ENCODE measurements at places on chromosomes 6 and 20.

DNA sequence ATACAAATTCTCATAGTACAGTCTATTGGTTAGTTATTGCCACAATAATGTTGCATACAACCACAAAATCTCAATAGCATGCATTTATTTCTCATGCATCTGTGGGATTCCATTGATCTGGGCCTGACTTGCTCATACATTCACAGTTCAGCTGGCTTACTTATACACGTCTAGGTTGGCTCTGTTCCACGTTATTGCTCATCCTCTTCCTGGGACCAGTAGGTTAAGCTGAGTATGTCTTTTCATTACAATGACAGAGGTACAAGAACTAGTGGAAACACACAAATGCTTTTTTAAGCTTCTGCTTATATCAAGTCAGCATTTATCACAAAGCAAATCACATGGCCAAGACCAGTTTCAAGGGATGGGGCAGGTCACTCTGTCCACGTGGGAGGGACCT, 485.3 kb upstream of the BTBD3 start:
- DNase-seq, result no peak

DNA sequence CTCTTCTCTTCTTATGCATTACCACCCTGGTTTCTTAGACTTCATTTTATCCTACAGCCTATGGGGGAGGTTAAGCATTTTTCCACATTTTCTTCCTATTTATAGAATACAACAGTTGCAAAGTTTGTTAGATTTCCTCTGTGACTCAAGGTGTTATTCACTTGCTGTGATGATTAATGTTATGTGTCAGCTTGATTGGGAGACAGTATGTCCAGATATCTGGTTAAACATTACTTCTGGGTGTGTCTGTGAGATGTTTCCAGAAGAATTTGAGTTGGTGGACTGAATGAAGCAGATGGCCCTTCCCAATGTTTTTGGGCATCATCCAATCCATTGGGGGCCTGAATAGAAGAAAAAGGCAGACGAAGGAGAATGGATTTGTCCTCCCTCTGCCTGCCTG, 131.3 kb downstream of the C6orf118 start:
- DNase-seq, result no peak

GRCh38 chr6:102085257-102085656, 691.7 kb downstream of the GRIK2 start:
- DNase-seq, result no peak

DNA sequence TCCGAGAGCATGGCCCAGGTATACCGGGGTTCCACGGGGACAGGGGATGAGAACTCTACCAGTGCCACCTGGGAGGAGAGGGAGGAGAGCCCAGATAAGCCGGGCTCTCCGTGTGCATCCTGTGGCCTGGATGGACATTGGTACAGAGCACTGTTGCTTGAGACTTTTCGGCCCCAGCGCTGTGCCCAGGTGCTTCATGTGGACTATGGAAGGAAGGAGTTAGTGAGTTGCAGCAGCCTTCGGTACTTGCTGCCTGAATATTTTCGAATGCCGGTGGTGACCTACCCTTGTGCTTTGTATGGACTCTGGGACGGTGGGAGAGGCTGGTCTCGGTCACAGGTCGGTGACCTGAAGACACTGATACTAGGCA, 1.3 kb downstream of the TDRD6 start:
- no peak for DNase-seq

- DNase-seq, result no peak
Observed at GRCh38 chr20:19926591-19926990, 90.6 kb upstream of the NAA20 start.

DNA sequence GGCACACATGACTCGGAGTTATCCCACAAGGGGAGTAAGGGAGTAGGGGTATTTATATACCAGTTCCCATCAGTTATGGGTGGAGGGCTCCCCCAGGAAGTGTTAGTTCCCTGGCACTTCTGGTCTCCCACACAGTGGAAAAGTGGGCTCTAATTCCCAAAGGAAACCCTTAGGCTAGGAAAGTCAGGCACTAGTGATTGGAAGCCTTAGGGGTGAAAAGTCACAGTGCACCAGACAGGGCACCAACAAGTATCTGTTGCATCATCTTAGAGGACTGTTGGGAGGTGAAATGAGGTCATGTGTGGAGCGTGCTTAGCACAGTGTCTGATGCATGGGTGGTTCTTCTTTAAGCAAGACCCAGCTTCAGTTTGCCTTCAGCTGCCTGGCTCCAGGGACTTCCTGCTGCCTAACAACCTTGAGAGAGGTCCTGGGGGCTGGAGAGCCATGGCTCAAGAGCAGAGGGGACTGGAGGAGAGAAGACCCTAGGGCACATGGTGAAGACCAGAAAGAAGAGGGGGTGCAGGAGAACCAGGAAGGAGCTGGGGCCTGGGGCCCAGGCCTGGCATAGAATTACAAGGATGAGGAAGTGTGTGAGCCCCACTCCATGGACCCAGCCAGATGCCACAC, 7.5 kb upstream of the FOXP4 start:
- DNase-seq, result no peak

DNA sequence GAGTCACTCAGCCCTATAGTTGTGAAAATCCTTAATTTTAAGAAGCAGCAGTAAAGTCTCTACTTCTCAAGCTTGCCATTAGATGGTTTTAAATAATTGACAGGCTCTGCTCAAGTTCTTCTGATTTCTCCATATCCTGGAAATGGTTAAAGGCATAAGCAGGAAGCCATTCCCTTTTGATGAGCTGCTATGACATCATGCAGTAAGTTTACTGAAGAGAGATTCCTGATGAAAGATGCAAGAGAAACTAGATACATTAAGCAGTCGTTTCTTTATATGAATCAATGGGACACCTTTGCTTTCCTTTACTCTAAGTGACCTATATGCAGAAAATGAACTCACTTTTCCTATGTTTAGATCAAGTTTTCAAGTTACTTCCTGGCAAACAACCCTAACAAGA, 9.8 kb downstream of the POPDC3 start:
- DNase-seq, result no peak

DNA sequence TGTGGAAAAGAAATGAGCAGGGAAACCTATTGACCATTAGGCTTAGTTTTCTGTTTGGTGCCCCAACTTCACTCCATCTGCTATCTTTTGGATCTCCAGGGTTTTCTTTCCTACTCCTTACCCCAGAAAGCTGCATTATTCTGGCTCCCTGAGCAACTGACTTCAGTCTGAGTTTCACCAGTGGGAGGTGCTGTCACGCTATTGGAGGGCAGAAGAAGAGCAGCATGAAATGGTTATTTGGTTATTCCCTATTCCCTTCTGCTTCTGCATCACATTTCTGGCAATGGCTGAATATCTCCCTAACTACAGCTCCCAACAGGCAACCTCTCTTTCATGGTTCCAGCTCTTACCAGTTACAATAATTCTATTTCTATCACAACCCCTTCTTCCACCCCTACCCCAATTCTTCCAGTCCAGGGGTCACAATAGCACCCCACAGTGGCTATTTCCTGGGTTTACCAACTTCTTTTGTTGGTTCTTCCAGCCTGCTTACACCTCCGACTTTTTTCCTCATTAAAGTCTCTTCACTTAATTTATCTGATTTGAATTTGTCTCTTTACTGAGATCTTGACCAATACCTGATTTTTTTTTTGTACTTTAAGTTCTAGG, 311.5 kb downstream of the PLCB1 start:
- DNase-seq, result no peak

DNA sequence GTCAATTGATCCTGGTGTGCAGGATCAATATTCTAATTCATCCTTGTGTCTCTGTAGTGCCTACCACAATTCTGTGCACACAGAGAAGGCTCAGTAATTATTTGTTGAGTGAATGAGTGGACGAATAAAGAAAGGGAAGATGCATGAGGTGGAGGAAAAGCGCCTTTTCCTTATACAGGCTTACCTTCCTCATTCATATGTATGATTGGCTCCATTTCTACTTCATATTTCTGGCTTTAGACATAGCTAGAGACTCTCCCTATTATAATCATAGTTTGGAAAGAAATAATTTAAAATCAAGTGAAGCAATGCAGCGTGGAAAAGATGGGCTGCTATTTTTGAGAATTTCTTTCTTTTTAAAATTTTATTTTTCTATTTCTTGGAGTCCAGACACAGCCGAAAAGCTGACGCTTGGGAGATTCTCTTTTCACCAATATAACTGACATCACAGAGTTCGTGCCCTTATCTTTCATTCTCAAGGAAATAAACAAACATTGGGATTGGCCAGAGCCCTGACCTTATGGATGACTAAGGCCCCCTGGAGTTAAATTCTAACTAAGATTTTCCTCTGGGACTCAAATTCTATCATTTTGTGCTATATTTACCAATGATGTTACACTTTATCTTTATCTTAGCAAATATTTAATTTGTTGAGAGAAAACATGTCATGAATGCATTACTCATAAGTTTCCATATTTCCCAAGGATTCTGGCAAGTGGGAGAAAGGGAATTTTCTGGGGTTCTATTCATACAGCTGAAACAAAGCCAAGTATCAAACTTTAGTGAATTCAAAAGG, 48.1 kb downstream of the PRL start:
- DNase-seq, result no peak

DNA sequence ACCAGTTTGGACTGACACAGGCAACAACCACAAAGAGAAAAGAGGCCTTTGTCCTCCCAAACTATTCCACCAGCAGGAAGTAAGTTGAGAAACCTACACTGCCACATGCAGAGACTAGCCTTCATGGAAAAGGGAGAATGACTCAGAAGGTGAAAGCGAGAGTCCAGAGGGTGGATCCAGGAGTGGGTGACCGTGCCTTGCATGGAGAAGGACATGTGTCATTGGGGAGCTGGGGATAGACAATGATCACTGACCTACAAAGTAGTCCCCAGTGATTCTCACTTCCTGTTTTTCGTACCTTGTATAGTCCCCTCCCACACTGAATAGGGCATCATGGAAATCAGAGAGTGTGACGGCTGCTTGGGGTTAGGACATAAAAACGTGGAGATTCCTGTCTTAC, 91.9 kb downstream of the MYLK4 start:
- no peak for DNase-seq

DNA sequence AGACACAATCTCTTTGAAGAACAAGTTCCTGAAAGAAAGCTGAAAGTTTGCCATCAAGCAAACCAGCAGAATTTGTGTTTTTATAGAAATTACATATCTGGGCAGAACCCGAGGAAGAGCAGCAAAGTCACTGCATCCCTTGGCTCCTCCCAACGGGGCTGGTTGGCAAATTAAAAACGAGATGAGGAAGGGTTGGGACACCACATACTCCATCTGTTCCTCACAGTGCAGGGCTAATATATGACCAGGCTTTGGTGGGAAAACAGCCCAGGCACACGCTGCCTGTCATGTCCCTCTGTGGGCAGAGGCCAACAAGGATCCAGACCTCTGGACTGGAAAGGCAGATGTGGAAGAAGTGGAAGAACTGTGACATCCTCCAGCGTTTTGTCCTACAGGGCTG, 607.3 kb downstream of the CDH26 start:
- DNase-seq, result no peak

GRCh38 chr6:147717991-147718390, 209.5 kb downstream of the SAMD5 start:
- no peak for DNase-seq

DNA sequence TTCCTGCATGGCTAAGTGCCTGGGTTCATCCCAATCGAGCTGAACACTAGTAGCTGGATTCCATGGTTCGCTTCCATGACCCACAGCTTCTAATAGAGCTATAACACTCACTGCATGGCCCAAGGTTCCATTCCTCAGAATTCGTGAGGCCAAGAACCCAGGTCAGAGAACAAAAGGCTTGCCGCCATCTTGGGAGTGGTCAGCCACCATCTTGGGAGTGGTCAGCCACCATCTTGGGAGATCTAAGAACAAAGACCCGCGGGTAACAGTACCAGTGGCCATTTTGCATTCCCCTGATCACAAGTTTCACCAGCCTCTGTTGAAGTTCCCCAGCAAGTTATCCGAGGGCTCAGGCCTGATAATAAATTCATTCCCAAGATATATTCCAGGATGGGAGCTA, 179.6 kb downstream of the LMBRD1 start:
- no peak for DNase-seq

- no peak for DNase-seq
Observed at GRCh38 chr6:157148391-157149323, 174.7 kb downstream of the TMEM242 start.

- DNase-seq, result no peak
Observed at GRCh38 chr6:105836889-105837288, 249.2 kb upstream of the PRDM1 start.

Measured in T-helper 9 cell (primary cell).